ENCODE measurements at places on chromosomes 11 and 22.

GRCh38 chr11:72969894-72970335 lies 155.7 kb downstream of the ATG16L2 start:
- DNase-seq, result no peak

GRCh38 chr22:48860557-48860956 lies 967.1 kb downstream of the BRD1 start:
- no peak for DNase-seq

GRCh38 chr11:10454878-10455631 lies at the start of gene AMPD3:
AMPD3 (plus strand) TSS chr11:10455264; CDS start chr11:10461520, 6,256 bp downstream.
- no peak for DNase-seq

DNA sequence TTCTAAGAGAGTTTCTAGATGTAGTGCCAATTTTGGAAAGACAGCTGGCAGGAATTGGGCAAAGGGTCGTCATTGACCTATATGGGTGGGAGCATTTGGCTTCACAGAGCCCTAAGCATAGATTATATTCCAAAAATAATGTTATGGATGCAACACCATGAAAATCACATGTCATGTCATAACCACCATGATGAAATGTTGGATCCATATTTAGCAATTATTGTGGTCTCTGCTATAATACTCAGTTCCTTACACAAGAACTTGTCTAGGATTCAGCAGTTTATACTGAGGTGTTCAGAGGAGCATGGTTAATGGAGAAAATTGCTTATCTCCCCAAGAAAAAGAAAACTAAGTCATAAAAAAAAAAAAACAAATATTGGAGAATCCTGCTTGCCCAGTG lies 31.6 kb downstream of the NTM start:
- no peak for DNase-seq

DNA sequence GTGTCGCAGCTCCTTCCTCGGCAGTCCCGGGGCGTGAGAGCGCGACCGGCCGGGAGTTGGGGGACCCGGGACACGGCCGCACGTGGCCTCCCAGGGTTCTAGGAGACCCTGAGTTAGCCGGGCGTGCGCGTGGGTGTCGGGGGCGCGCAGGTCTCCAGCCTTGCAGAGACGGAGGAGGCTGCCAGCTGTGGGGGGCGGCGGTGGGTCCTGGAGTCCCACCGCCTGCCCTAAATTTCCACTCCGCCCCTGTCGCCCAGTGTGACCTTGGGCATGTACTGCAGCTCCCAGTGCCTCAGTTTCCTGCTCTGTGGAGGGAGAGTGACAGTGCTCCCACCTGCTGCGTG lies 18.8 kb downstream of the RRP7A start:
- DNase-seq, result no peak

GRCh38 chr11:124717786-124718651 lies 21.7 kb upstream of the NRGN start:
- DNase-seq, result peak; percentile 75

DNA sequence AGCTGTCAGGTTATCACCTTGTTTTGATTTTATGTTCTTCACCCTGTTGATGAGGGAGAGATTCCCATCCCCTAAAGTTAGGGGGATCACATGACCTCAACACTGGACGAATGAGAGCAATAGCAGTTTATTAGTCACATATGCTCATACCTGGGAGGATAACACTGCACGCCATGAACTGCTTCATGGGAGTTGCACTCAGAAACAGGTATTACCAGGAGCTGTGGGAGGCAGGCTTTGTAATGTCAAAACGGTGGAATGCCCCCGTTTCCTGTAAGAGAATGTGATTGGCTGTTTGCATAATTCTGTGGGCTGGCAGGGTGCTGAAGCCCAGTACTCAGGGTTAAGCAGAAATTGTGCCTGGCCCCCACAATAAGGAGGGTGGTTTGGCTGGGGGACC lies 3.2 kb upstream of the THY1 start:
- no peak for DNase-seq

- no peak for DNase-seq
Measured at GRCh38 chr11:87266751-87267150, 229.0 kb downstream of the TMEM135 start.

DNA sequence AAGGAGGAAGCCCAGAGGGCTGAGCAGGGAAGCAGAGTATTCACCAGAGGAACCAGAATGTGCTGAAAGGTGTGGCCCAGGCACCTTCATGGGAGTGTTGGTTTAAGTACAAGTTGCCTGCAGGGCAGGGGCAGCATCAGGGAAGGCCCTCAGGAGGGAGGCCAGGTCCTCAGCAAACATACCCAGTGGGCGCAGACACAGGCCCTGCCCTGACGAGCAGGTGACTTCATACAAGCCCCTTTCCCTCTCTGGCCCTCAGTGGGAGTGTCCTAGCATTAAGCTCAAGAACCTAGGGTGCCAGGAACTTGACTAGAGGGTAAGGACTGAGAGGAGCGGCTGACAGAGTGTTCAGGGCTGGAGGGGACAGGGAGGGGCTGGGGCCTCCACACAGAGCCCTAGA lies 7.5 kb upstream of the CASTOR1 start:
- DNase-seq, result no peak

- no peak for DNase-seq
Measured at GRCh38 chr11:8714622-8715225, 32.1 kb downstream of the RPL27A start.

DNA sequence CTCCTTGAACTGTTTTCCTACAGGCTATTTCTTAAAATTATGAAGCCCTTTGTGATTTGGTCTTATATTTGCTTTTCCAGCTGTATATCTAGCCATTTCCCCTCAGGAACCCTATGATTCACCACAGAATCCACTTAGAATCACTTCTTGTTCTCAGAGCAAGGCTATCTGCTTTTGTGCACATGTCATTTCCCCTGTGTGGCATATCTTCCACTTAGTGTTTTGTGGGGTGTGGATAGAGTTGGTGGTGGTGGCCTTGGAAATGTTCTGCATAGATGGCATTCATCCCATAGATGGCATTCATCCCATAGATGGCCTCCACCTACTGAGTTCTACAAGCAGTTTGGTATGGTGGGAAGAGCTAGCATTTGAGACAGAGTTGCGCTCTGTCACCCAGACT lies 44.7 kb downstream of the SWAP70 start:
- DNase-seq, result no peak

DNA sequence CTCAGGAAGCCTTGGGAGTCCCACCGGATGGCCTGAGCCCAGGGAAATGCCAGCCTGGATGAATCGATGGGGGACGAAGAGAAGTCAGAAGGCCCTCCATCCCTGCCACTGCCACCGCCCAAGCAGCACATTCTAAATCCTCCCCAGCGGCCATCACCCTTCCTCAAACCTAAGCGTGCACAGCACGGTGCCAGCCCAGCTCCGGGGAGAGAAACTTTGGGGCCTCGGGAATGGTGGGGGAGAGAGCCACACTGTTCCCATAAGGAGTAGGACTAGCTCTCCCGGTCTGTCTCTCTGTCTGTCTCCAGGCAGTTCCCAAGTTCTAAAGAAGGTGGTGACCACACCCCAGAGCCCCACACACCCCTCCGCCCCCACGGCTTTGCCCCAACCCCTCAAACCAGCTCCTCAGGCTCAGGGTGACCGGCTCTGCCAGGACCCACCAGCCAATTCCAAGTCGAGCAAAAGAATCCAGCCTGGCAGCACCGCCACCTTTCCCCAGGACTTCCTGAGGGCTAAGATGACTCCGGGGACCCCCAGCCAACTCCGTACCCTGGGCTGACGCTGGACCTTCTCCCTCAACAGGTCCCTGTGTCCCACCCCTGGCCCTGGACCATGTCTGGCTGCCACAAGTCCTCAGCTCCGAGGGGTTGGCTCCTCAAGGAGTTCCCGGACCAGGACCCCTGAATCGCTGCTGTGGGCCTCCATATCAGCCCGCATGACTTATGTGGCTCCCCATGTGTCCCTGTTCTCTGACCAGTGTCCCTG lies 2.7 kb downstream of the AHNAK start:
- DNase-seq, result no peak

DNA sequence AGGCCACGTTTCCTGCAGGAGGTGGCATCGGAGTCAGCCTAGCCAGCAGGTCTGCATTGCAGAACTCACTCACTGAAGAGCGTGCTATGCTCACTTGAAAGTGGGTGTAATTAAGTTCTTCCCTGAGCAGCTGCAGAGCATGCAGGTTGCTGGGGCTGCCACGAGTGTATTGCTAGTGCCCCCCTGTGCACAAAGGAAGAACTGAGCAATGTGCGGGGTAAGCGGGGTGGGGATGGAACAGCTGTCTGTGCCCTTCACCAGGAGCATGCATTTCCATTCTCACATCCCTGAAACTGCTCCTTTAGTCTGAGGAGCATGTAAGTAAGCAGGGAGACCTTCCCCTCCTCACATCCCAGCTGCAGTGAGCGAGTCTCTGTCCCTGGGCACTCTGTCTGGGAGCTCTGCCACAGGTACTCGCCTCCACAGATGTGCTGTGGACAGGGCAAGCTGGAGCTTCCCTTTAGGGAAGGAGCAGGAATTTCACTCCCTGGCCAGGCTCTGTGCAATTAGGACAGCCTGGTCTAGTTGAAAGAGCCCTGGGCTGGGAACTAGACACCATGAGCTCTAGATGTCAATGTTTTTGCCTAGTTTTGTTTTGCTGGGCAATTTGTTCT lies 1031.8 kb downstream of the NTM start:
- peak; percentile 88 for DNase-seq

GRCh38 chr11:65565624-65566453 lies 4.4 kb upstream of the ZNRD2 start:
- DNase-seq, result no peak

- no peak for DNase-seq
Measured at GRCh38 chr11:1766719-1767398, 3.1 kb upstream of the CTSD start.

- peak; percentile 61 for DNase-seq
Measured at GRCh38 chr22:17942721-17943120, 81.6 kb downstream of the MICAL3 start.

DNA sequence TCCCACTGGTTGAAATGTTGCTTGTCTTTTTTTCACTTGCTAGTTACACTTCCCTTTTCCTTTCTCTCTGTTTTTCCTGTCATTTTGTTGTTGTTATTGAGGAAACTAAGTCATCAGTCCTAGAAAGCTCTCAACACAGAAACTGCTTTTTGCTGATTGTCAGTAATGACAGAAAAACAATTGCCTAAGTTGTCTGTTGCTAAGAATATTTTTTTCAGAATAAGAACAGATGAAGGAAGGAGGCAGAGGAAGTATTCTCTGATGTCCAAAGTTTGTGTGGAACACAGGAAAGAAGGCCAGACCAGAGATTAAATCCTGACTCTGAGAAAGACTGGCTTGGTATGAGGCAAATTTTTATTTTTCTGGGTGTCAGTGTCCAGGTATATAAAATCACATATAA lies 163.3 kb downstream of the CASP12 start:
- DNase-seq, result no peak

Data from ELF-1 (cell line).